ENCODE measurements at places on chromosomes 12 and 14. TPM values are rescaled to one million over a fixed set of nuclear protein-coding genes. Genes with fewer than 3 reads are reported as not detected.

Gene KRT78
- not detected for total RNA-seq

Gene TAS2R7
- total RNA-seq: not detected

- no peak for DNase-seq
Observed at GRCh38 chr12:51621156-51621922, 30.3 kb downstream of the SCN8A start.

DNA sequence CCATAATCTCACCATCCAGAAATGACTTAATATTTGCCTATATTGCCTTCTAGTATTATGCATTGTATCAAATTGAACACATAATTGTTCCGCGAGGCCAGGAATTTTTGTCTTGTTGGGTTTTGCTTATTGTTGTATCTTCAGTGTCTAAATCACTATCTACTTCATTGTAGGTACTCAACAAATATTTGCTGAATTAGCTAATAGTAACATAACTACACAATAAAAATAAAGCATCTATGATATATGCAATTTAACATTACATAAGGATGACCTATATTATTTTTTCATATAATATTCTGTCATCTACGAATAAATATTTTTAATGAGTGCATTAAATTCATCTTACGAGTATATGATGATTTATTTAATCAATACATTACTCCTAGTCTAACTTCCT, 656.3 kb downstream of the ETNK1 start:
- no peak for DNase-seq

- DNase-seq: no peak
Observed at GRCh38 chr12:61487728-61488127, 772.5 kb upstream of the USP15 start.

DNA sequence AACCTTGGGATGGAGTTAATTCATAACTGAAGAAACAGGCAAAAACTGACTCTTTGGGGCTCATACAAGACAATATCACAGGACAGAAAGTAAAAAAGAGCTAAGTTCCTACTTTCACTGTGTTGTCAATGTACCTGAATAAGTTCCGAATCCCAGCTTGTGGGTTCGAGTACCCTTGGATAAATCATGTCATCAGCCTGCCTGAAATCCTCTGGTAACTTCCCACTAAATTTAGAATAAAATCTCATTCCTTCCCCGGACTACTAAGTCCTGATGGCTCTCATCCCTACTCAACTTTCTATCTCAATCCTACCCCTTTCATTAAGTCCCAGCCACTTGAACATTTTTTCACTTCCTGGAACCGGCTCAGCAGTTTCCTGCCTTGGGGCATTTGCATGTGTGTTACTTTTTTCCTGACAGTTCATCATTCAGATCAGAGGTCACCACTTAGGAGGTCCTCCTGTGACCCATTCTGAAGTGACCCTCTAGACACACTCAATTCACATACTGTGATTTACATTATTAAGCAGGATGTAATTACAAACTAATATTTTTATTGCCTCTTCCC, 12.7 kb downstream of the ERP29 start:
- no peak for DNase-seq

DNA sequence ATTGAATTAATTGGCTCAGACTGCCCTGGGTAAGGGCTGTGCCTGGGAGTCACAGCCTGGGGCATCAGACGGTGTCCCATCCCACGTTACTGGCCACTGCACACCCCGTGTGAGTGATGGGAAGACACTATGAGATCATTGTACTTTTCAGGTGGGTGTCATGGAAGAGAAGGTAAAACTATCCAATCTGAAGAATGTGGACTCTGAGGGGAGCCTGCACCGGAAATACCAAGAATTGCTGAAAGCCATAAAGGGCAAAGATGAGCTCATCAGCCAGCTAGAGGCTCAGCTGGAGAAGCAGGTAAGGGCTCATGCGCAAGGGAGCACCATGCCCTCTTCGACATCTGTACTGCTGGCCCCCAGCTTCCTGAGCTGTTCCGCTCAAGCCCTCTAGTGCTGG, 24.0 kb downstream of the PLEKHH1 start:
- DNase-seq: no peak

DNA sequence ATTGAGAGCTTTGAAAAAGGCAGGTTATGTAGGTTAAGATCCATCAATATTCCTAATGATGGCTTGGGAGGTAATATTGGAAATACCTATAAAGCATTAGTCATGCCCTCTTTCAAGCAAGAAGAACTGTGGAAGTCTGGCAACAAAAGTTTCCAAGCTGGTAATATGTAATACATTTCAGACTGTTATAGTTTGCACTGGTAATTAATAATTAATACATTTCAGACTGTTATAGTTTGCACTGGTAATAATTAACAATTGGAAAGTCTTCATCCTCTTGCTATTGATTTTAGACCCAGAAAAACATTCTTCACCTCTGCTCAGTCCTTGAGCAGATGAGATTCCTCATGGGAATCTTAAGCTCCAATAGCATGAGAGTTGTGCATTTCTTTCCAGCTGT, 29.0 kb upstream of the WDR89 start:
- no peak for DNase-seq

DNA sequence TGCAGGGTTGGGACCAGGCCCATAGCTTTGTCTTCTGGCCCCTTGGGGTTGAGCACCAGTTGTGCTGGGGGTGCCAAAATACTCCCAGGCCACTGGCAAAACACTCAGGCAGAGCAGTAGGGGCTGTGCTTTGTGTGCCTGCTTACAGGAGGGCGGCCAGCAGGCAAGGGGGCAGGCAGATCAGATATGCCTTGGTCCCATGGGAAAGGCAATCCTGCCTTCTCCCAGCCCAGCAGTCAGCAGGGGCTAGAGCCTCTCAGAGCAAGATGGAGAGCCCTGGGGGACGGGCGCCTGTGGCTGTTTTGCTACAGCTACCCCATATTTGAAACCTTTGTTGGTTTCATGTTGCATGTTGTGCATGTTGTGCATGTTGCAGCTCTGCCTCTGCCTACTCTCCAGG, 36.2 kb upstream of the TMX1 start:
- no peak for DNase-seq
